T-helper 2 cell treated with Interferon-gamma antibody and Interleukin-4, amounts not matched to agents 5 μg/mL and 100 μg/mL, for 36 hours (primary cell): ENCODE measurements at places on chromosomes 1 and 21.

DNA sequence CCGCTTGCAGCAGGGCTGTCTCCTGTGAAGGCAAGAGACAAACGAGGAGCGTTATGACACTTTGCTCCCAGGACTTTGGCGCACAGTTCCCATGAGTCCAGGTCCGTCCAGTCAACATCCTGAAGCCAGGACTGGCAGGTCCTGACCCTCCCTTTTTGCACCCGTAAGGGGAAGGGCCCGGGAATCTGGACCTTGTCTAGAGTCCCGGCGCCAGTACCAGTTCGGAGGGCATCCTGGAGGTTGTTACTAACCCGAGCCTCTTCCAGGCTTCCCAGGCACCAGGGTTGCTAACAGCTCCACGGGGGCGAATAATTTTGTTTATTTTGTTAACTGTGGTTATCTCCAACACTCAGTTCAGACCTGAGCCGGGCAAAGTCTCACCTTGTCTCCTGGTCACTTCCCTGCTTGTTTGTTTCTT, 682 bp upstream of the RWDD3 start:
- no peak for DNase-seq

DNA sequence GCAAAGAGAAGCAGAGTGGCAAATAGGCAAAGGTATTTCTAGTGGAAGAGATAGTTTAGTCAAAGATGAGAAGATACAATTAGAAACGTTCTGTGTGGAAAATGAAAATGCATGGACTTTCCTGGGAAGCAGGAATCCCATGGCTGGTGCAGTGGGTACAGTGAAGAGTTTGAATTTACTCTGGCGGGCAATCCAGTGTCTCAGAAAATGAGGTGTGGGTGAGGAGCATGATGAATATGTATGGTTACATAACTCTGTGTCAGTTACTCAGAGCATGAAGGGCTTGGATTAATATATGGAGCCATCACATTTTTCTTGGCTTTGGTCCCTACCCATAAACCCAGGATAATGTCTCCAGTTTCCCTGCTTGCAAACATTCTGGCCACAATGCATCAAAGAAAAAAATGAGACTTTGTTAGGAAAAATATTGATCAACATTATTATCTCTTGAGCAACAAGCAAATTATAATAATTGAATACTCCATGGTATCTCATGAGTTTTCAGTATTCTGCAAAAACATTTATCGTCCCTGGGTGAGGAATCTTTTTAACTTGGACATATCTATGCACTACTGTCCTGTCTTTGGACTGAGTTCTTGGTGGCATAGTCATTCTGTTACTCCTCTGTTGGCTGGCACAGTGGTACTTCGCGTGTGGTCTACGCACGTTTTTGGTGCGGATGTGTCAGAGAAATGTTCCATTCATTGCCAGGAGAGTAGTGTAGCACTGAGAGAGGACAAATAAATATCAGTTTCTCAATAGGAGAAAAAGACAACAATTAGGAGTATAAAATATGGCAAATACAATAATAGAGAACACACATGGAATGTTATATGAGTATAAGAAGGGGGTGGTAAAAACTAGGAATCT, 173.7 kb upstream of the C1orf105 start:
- DNase-seq: no peak

DNA sequence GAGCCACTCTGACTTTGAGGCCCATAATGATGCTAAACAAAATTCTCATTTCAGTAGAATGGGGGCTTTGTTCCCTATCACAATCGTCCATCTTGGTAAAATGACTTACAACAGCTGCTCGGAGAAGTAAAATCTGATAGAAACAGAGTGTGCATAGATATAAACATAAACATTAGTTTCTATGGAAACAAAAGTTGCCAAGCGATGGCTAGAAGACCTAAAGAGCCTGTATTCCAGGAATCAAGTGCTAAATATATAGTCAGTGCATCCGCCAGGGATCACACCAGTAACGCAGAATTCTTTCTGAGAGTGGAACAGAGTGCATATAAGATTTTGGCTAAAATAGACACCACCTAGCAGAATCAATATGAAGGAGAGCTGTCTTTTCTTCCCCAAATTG, 91.2 kb upstream of the KAZN start:
- no peak for DNase-seq

- no peak for DNase-seq
Measured at GRCh38 chr21:28636752-28637691, 355.7 kb downstream of the LTN1 start.

DNA sequence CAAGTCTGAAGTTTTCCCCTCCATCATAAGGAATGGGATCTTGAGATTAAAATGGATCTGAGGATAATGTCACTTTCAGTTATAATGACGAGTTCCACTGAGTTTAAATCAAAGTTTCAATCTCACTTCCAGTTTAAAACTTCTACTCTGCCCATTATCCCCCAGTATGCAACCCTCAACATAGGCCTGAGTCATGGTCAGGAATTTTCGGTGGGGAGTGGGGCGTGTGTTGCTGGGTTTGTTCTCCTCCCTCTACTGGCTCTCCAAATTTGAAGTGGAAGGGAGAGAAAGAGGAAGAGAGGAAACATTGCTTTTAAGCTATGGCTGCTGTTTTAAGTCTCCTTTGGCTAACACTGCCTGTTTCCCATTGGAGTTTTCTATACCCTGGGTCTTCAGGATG, 152.9 kb downstream of the TM2D1 start:
- no peak for DNase-seq

GRCh38 chr1:156652131-156652991, 10.4 kb downstream of the BCAN start:
- no peak for DNase-seq

DNA sequence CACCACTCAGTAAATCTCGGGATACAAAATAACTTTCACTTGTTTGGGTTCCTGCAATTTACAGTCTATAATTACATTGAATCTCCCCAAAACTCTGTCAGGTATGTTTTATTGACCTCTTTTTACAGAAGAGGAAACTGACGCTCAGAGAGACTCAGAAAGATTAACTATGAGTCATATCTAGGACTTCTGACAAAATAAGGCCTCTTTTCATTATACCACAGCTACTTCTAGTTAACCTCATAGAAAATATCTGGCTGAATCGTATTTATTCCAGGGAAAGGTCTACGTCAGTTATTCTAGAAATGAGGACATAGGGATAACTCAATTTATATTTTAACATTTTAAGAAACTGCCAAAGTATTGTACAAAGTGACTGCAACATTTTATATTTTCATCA, 211.1 kb upstream of the FAM78B start:
- no peak for DNase-seq

GRCh38 chr1:206829282-206829681, 36.1 kb upstream of the IL20 start:
- no peak for DNase-seq

DNA sequence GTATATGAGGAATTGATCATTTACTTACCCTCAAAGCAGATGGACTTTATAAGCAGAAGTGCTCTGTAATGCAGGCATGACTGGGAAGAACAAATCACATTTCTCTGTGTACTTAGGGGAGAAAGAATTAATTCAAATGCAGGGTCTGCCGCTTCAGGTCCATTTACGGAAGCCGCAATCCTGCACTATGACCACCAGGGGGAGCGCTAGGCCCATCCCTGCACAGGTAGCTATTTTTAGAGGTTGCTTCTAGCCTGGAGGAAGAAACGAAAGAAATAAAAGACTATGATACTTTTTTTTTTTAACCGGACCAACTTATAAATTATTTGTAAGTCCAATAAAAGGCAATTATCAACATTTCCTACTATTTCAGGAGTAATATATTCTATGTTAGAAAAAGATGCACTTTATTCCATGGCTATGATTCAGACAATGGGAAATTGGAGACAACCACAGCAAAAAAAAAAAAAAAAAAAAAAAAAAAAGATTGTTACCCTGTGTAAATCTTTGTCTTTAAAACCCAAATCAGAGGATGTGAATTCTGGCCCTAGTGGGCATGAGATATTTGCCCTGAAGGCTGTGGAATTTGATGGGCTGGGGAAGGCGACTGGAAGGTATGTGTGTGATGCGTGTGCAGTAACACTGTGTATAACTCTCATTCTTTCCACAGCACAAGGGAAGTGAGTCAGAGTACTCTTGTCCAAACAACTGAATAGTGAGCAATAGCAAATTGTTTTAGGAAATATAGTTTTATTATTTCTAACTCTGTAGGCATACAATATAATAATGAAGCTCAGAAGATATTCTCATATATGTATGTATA, 12.9 kb upstream of the FYB2 start:
- peak; percentile 45 for DNase-seq

DNA sequence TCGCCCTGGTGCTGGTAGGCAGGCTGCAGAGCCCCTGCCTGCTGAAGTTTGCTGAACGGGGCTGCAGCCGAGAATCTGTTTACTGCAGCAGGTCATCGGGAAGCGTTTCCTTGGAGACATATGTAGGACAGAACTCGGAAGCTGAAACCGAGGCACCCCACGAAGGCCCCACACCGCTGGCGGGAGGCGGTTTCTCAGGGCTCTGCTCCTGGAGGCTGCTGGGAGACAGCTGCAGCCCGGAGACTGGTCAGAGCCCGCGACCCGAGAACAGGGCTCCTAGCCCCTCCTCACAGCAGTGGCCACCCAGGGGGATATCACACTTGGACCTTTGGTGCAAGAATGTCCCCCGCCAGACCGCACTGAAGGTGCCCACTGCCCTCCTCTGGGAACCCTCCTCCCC, 12.7 kb upstream of the PLCH2 start:
- no peak for DNase-seq

DNA sequence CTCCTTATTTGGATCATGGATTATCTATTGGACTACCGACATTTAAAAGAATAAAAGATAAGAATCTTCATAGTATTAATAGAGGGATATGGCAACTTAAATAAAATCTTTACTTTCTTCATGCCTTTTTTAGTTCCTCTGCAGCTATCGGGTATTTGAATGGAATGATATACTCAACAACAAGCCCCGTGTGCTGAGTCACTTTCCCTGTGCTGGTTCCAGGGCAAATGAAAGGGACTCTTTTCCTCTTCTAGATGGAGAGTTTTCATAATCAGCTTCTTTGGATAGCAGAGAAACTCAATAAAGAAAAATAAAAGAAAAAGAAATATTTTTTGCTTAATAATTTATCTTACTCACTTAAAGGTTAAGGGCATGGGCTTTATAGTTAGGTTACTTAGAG, 213.7 kb downstream of the LRRC40 start:
- no peak for DNase-seq

- DNase-seq: no peak
Measured at GRCh38 chr21:43634618-43635017, 24.7 kb downstream of the HSF2BP start.

GRCh38 chr1:217253985-217254384, 376.9 kb downstream of the GPATCH2 start:
- DNase-seq: no peak

DNA sequence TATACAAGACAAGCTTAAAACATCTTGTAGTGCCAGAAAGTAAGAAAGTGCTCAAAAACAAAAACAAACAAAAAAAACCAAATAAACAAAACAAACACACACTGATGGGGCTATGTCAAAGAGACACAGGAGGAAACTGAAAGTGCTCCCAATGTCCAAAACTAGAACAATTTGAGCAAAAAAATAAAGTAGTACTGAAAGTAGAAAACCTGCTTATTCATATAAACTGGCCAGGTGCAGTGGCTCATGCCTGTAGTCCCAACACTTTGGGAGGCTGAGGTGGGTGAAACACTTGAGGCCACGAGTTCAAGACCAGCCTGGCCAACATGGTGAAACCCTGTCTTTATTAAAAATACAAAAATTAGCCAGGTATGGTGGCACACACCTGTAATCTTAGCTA, 129.9 kb downstream of the GLUL start:
- DNase-seq: no peak

DNA sequence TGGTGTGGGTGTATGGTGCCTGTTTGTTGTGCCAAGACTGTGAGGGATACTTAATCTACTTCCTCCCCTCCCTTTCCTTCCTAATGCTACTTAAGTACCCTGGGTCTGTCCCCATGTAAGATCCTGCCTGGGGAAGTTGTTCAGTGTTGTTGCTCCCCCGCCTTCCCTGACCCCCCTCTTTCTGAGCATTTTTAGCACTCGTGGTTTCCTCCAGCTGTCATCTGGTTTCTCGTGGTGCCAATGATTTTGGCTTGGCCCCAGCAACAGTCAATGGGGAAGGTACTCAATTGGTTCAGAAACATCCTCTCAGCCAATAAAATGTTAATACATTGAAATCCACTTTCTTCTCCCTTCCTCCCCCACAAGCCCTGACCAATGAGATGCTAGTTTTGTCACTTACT, 8.0 kb upstream of the B4GALT3 start:
- DNase-seq: peak; percentile 73

- no peak for DNase-seq
Measured at GRCh38 chr1:916173-917075, 7.3 kb upstream of the SAMD11 start.

DNA sequence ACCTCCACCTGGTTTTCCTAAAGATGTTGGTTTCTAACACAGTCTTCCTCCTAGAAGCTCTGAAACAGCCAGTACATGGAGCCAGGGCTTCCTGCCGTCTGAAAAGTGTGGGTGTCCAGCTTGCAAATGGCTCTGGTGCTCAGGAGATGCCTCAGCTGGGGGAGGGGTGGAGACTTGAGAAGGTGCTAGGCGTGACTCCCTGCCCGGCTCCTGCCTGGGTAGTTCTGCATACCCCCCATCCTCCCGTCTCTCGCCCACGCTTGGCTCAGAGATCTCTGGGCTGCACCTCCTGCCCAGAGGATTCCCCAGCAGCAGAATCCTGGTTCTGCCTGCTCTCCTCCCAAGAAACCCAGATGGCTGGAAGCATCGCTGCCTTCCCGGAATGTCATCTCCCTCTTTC, 16.9 kb downstream of the STUM start:
- DNase-seq: no peak

DNA sequence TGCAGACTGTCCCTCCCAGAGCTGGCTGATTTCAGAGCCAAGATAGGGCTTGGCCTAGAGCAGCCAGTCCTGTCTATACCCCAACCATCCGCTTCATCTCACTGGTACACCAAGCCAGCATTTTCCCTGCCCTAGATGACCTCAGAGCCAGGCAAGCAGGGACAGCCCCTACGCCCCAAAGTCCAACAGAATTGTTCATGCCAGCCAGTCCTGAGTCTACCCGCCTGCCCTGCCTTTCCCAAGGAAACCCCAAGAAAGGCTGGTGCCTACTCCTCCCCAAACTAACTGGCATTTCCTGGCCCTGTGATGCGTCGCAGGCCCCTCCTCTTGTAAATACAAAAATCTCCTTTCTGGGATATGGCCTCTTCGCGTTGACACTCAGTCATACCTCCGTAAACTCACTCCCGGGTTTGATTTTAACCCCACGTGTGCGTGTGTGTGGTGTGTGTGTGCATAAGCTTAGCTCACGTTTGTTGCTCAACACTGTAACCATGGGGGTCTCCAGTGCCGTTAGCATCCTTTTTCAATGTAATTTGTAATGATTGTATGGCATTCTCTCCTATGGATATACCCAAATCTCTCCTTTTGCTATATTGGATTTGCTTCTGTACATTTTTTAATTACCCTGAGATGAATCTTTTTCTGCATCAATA, 75.3 kb downstream of the SIK1 start:
- no peak for DNase-seq

DNA sequence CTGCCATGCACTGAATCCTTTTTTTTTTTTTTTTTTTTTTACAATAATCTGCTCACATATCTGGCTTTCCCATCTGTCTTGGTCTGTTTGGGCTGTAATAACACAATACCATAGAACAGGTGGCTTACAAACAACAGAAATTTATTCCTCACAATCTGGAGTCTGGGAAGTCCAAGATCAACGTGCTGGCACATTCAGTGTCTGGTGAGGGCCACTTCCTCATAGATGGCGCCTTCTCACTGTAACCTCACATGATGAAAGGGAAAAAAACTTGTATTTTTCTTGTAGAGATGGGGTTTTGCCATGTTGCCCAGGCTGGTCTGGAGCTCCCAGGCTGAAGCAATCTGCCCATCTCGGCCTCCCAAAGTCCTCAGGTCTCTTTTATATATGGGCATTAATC, 13.0 kb upstream of the PARP1 start:
- no peak for DNase-seq

- no peak for DNase-seq
Measured at GRCh38 chr1:201329286-201329685, 46.0 kb downstream of the PKP1 start.
